HCEC 1CT (cell line): ENCODE measurements at places on chromosomes 13 and 19.

DNA sequence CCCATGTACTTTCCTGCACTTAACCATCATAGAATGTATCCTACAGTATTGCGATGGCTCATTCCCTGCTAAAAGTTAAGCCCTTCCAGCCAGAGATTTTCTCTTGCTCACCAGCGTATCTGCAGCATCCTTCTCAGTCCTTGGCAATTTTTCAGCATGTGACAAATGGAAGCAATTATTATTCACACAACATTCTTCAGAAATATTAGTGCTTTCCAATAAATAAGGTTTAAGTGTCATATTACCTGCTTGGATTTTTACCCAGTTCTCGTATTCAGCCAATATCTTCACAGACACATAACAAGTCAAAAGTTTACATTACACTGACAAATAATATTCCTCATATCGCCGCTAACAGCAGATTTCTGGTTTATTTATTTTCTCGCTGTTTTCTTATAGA lies 82.3 kb downstream of the POU4F1 start:
- no peak for DNase-seq

GRCh38 chr13:112586334-112586960 lies 1.5 kb downstream of the TUBGCP3 start:
- DNase-seq, result no peak

DNA sequence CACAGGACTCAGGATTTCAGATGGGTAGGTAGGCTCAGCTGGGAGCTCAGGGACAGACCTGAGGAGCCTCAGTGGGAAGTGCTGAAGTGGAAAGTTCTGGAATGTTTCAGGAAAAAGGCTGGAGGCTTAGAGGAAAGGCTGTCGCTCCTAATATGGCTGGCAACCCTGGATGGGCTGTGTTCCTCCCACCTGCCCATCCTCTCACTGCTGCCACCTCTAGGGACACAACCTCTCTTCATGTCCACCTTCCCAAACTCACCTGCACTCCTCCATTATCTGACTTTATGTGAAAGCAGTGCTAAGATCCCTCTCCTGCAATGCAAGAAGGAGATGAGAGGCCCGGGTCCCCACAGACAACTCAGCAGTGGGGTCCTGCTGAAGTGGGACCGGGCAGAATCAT lies 5.8 kb upstream of the CEACAM21 start:
- DNase-seq, result no peak

DNA sequence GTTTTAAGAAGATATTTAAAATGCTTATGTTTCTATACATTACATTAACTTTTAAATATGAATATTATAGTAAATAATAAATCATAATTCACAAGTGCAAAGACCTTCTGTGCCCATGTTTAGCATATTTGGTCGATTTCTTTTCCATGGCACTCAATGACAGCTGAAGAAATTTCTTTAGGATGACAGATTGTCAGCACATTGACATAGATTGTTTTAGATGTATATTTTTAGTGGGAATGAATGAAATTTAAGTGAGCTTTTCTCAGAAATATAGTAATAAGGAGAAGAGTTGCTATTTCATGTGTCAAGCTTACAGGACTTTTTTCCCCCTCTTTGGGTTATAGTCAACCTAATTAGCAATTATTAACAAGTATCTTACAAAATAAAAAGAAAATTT lies 256.5 kb downstream of the SHISA2 start:
- DNase-seq, result no peak

DNA sequence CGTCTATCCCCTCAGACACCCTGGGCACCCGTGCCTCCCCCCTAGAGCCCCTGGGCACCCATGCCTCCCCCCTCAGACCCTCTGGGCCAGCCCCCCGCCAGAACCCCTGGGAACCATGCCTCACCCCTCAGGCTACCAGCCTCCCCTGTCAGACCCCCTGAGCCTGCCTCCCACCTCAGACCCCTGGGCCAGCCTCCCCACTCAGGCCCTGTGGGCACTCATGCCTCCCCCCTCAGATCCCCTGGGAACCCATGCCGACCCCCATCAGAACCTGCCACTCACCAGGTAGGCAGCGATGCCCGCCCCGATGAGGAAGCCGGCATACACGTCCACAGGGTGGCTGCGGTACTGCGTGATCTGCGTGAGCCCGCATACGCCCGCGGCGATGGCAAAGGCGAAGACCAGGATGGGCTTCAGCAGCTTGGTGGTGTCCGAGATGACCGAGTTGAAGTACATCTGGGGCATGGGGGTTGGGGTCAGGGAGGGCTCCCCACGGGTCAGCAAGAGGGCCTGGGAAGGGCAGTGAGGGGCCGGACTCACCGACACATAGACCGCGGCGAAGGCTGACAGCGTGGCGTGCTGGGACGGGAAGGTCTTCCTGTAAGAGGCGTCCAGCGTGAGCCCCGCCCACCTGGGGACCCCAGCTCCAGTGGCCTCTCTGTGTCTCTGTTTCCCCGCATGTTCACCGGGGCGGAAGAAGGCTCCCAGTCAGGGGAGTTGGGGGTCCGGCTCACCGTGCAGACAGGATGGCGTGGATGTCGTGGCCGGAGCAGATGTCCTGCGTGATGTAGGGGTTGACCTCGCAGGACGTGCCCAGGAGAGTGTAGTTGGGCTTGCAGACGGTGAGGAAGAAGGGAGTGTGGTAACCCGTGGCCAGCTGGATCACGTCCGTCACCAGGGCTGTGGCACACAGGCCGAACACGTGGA lies 7.3 kb downstream of the PLPPR3 start:
- DNase-seq, result no peak

- DNase-seq, result no peak
These were observed 1732.3 kb upstream of the SLC10A2 start for GRCh38 chr13:104798486-104798885.

DNA sequence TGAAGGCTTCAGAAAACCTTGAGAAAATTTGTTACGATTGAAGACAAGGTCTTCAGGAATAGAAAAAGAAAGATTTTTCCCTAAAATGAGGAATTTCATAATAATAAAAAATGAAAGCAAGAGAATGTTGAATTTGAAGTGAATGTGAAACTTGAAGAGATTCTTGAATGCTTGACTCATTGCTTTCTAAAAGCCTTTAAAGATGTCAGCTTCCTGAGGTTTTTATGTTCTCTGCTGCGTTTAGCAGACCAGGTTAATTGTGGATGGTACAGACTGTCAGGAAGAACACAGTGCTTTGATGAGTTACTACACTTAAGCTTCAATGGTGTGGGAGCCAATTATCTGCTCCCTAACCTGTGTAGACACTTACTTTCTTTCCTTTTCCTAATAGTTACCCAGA lies 96.3 kb upstream of the FNDC3A start:
- peak; percentile 10 for DNase-seq
